ENCODE measurements at places on chromosomes 5 and 9.

DNA sequence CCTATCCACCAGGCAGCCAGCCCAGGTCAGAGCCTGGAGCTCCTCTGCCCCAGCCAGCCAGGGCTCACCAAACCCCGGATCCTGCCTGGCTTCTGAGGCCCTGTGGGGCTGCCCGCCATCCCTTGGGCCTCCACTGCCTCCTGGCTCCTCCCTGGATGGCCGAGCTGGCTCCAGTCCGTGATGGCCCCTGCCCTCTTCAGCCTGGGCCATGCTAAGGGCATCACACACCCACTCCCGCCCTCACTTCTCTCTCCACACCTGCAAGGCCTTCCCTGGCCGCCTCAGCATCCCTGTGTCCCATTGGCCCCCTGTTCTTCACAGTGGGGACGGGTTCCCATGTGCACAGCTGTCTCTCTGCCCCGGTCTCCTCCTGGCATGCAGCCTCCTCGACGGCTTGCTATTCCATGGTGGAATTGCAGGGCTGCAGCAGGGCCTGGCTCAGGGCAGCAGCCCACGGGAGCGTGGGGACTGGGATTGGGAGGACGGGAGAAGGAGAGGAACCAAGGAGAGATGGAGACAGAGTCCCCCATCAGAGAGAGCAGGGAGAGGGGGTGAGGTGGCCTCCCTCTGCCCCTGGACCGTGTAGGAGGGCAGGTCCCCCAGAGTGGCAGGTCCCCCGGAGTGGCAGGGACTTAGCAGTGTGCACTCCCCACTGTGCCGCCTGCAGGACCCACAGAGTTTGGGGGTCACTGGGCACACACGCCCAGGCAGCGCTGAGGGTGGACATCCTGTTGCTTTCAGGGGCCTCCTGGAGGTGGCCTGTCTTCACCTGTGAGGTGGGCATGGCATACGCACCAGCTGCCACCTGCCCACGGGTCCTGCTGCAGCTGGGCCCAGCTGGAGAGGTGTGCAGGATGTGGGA, 16.7 kb upstream of the RNU6ATAC start:
- peak; percentile 42 for DNase-seq

- DNase-seq: no peak
Observed at GRCh38 chr9:14030375-14031059, 283.4 kb downstream of the NFIB start.

DNA sequence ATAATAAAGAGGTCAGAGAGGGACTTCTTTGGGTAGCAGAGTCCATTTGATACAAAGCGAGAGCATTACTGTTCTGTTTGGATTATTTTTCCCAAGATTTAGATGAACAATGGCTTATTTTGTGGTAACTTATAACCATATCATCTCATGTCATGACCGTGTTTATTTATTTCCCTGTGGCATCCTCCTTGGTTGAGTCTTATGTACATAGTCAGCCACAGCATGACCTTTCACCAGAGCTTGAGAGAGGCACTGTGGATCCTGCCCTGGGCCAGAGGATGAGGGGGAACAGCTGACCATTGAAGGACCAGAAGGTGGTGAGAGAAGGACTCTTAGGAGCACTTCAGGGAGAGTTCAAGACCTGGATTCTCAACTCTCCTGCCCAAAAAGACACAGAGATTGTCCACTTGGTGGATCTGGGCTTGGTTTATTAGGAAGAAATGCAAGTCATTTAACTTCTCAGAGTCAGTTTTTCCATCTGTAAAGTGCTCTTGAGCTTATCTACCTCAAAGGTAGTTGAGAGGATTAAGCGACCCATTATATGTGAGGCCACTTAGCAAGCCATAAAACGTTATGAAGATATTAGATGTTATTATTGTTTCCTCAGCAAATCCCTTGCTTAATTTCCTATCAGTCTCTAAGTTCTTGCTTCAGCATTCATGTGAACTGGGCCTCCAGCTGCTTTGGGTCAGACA, 51.4 kb downstream of the PPIC start:
- no peak for DNase-seq

GRCh38 chr9:127826253-127826913, 23.7 kb downstream of the FPGS start:
- DNase-seq: no peak

GRCh38 chr5:1541702-1542400, 18.1 kb upstream of the LPCAT1 start:
- peak; percentile 42 for DNase-seq

GRCh38 chr5:25345240-25345771, 700.5 kb upstream of the CDH10 start:
- DNase-seq: no peak

DNA sequence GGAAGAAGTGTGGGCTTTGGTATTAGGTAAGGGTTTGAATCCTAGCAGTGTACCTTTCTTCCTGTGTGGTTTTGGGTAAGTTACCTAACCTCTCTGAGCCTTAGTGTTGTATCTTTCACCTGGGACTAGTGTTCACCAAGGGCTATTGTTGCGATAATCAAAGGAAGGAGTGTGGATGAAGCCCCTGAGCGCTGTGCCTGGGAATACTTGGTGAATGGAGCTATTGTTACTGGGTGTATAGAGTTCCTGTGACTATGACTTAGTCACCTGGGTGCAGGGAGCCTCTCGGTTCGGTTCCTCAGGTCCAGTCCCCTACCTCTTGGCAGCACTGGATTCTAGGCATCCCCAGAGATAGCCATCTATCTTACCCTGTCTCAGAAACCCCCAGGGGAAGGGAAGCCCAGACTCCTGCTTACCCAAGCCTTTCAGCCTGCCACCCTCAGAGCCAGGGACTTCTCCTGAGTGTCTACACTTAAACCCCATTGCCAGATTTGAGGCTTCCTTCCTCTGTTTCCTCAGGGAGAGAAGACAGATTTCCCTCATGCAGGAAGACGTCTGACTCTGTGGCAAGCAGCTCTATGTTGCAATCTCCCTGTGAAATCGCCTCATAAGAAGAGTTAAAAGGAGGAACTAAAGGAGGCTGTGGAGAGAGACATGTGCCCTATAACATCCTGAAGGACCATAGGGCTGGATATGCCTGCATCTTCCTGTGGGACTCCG, 181.0 kb upstream of the PITX1 start:
- DNase-seq: no peak

DNA sequence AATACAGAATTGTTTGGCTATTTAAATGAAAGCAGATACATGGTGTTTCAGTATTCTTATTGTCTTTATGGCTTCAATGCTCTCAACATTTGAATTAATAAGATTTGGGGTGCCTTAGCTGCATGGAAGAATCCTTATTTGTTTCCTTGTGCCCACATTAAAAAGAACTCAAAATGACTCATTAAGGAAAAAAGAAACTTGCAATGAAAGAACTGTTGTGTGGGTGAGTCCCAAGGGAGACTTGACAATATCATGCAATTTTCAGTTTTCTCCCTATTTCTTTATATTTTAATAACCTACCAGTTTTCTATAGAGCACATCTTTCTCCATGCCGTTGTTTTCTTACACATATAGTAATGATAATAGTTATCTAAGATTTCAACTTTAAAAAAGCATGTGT, 404.0 kb downstream of the PDE4D start:
- no peak for DNase-seq

DNA sequence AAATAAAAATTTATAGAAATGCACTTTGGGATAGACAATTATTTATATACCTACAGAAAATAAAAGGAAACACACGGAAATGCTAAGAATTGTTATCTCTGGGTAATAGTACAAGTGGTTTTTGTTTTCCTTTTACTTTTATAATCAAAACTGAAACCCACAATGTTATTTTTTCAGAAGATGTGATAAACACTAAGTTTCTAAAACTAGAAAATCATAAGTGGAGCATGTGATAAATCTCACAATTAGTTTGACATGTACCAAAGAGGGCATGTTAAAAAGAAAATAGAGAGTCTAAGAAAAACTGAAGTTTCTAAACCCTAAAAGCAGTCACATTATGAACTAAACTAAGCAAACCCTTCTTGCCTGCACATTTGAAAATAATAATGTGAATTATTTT, 61.1 kb downstream of the OXCT1 start:
- DNase-seq: no peak

GRCh38 chr5:76982450-76982849, 29.6 kb downstream of the CRHBP start:
- DNase-seq: no peak

DNA sequence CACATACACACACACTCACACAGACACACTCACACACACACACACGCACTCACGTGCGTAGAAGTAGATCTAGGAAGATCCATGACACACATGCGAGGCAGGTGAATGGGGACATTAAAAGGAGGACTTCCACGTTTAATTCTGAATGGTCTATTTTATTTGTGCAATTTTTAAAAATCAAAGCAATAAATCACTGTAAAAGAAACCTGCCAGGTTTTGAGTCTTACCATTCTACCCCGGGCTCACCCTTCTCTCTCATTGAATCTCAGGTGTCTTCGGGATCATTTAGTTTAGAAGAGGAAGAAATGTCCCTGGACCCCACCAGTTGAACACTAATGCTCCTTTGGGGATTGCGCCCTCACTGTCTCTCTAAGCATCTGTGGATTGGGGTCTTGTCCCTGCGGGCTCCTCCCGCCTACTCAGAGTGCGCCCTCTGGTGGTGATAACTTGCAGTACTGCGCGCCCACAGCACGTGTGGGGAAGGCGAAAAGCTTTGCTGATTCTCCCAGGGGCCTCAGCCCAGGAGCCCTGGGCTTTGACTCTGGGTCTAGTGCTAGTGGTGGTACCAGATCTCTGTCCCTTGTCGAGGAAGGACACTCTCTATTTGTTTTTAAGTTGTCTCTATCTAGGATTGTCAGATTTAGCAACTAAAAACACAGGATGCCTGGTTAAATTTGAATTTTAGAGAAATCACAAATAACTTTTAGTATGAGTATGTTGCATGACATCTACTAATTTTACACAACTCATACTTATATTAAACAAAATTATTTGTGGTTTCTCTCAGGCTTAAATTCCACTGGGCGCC, 34.8 kb downstream of the BOD1 start:
- no peak for DNase-seq

DNA sequence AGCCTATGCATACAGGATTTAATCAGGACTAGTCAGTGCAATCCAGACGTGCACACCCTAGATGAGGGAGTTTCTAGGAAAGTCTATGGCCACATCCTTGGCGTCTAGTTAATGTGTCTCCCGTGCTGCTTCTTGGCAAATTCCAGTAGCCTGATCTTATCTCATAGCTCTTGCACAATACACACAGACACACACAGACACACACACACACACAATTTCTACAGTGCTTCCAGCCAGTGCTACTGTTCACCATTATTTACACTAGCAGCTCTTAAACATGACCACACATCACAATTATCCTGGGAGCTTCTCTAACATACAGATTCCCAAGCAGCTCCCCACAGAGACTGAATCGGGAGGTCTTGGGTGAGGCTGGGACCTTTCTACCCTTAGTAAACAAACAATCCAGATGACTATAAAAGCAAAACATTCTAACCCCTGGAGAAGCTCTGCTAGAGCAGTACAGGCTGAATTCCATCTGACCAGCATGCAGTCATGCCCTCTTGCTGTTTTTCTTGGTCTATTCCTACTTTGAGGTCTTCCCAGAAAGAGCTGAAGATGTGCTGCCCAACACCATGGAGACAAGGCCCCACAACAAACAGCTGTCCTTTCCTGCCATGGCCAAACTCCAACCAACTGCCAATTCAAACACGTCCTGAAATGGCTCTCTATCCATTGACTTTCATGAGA, 236.6 kb downstream of the DEPDC1B start:
- no peak for DNase-seq

GRCh38 chr5:132947671-132948070, 15.8 kb downstream of the AFF4 start:
- DNase-seq: no peak
